ENCODE measurements at places on chromosomes 4 and X. TPM values are rescaled to one million over a fixed set of nuclear protein-coding genes. Genes with fewer than 3 reads are reported as not detected.

- no peak overlapping the region for H3K27ac ChIP-seq
- H3K27me3 ChIP-seq = no peaks in the 10 kb centered on the region
- no peak for DNase-seq
Observed at GRCh38 chr4:4775493-4776004, 83.9 kb upstream of the MSX1 start.

GRCh38 chr4:108060164-108060563 lies 70.5 kb downstream of the HADH start:
- H3K27me3 ChIP-seq = no peaks in the 10 kb centered on the region
- H3K4me3 ChIP-seq = no peak overlapping the region
- no peaks in the 10 kb centered on the region for H3K36me3 ChIP-seq
- DNase-seq = no peak
- H3K4me1 ChIP-seq = no peaks in the 10 kb centered on the region

- DNase-seq = no peak
- H3K36me3 ChIP-seq = no peaks in the 10 kb centered on the region
- H3K27me3 ChIP-seq = no peaks in the 10 kb centered on the region
- H3K4me3 ChIP-seq = no peak overlapping the region
Observed at GRCh38 chr4:119823045-119823444, 194.4 kb upstream of the PDE5A start.

GRCh38 chrX:72270316-72270866 lies 6.7 kb downstream of the RPS4X start:
- no peak overlapping the region for H3K27ac ChIP-seq
- DNase-seq = no peak
- H3K4me1 ChIP-seq = no peaks in the 10 kb centered on the region
- no peak overlapping the region for H3K4me3 ChIP-seq
- H3K36me3 ChIP-seq = no peaks in the 10 kb centered on the region
- H3K27me3 ChIP-seq = no peaks in the 10 kb centered on the region

DNA sequence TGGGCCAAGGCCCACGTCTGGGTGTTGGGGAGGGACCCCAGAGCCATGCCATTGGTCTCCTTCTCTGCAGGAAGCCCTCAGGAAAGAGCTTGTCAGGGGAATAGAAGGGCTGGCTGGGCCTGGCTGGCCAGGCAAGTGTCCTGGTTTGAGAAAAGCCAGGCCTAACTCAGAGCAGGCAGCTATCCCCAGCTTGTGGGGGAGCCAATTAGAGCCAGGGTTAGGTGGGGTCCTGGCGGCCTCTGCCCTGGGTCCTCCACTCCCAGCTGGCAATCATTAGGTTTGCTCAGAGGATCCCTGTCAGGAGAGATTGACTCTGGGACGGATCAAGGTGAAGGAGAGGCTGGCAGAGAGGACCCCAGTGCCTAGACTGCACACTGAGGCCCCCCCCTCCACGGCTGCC lies 64.8 kb downstream of the PJA1 start:
- no peaks in the 10 kb centered on the region for H3K36me3 ChIP-seq
- no peak for DNase-seq
- no peaks in the 10 kb centered on the region for H3K27me3 ChIP-seq
- H3K4me3 ChIP-seq = no peak overlapping the region

GRCh38 chr4:62912531-62912930 lies 1496.7 kb downstream of the TECRL start:
- DNase-seq = no peak
- H3K4me3 ChIP-seq = no peak overlapping the region
- H3K4me1 ChIP-seq = no peaks in the 10 kb centered on the region
- H3K27ac ChIP-seq = no peak overlapping the region
- no peaks in the 10 kb centered on the region for H3K36me3 ChIP-seq

- no peaks in the 10 kb centered on the region for H3K27me3 ChIP-seq
- no peaks in the 10 kb centered on the region for H3K4me1 ChIP-seq
- no peak for DNase-seq
- H3K27ac ChIP-seq = no peak overlapping the region
- no peaks in the 10 kb centered on the region for H3K36me3 ChIP-seq
Observed at GRCh38 chr4:16626945-16627344, 271.5 kb downstream of the LDB2 start.

DNA sequence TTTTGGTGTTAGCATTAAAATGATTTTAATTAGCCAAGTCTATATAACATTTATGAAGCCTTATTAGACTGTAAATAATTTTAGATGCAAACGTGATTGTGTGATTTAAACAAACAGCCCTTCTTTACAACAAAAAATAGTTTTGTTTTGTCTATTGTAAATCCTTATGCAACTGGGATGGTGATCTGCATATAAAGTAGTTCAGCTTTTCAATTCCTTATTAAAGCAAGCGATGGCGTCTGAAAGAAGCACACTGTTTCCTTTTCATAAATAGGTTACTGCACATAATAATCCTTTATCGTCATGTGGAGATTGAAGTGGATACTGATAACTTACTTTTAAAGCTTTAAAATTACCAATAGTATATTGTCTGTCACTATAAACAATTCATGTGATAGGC lies 8.8 kb downstream of the SLITRK2 start:
- H3K4me3 ChIP-seq = no peak overlapping the region
- no peak for DNase-seq
- H3K27ac ChIP-seq = no peak overlapping the region

DNA sequence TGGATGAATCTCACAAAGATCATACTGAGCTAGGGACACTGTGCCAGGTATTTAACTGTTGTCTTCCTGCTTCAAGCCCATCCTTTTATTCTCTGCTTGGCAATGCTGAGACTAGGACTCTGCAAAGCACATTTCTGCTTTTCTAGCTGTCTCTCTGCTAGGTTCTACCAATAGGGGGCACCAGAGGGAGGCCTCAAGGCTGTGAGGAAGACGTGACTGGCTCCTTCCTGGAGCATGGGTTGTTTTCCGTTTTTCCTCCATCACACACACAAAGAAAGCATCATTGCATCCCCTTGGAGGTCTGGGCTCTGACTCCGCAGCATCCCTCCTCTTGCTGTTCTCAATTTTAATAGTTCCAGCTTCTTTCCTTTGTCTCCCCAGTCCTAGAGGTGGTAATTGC lies 10.9 kb upstream of the DCTD start:
- no peak for DNase-seq
- H3K36me3 ChIP-seq = no peaks in the 10 kb centered on the region
- H3K27ac ChIP-seq = no peak overlapping the region
- H3K4me3 ChIP-seq = no peak overlapping the region

DNA sequence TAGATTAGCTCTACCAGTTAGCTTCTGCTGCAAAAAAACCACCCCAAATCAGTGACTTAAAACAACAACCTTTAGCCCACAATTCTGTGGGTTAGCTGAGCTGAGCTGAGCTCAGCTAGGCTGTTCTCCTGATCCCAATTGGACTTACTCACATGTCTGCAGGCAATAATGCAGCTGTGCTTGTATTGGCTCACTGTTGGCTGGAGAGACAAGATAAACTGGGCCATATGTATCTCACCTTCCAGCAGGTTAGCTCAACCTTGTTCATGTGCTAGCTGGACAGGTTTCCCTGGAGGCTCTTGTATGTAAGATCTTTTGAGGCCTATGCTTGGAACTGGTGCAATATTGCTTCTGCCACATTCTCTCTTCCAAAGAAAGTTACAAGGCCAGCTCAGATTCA lies 261.5 kb upstream of the ADGRL3 start:
- no peak for DNase-seq
- H3K4me1 ChIP-seq = no peaks in the 10 kb centered on the region
- H3K27me3 ChIP-seq = no peaks in the 10 kb centered on the region
- H3K36me3 ChIP-seq = no peaks in the 10 kb centered on the region
- no peak overlapping the region for H3K27ac ChIP-seq

DNA sequence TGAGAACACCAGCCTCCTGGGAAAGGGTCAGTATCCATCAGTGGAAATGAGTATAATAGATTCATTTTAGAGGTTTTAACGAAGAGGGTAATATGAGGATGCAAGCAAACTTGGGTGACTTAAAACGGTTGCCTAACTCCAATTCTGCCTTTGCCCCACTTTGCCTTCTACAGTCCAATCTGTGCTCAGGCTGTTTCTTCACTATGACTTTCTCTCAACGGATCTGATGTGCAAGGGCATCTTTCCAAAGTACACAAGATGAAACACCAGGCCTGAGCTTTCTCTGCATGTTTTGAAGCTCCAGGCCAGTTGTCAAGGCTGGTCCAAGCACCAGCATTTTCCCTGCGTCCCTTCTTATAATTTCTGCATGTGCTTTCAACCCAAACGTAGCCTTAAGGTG lies 68.0 kb upstream of the TMEM164 start:
- no peaks in the 10 kb centered on the region for H3K27me3 ChIP-seq
- H3K36me3 ChIP-seq = no peaks in the 10 kb centered on the region
- no peak overlapping the region for H3K4me3 ChIP-seq
- H3K4me1 ChIP-seq = no peaks in the 10 kb centered on the region

- no peak overlapping the region for H3K4me3 ChIP-seq
- H3K4me1 ChIP-seq = no peaks in the 10 kb centered on the region
- DNase-seq = no peak
- no peaks in the 10 kb centered on the region for H3K27me3 ChIP-seq
Observed at GRCh38 chrX:22323541-22323940, 50.8 kb downstream of the CBLL2 start.

GRCh38 chr4:138235419-138235952 lies 6.7 kb downstream of the SLC7A11 start:
- DNase-seq = no peak
- H3K4me1 ChIP-seq = no peaks in the 10 kb centered on the region
- H3K4me3 ChIP-seq = no peak overlapping the region
- H3K36me3 ChIP-seq = no peaks in the 10 kb centered on the region

GRCh38 chr4:176979416-176979815 lies 186.7 kb upstream of the VEGFC start:
- no peaks in the 10 kb centered on the region for H3K27me3 ChIP-seq
- no peak for DNase-seq
- H3K4me3 ChIP-seq = no peak overlapping the region
- no peaks in the 10 kb centered on the region for H3K4me1 ChIP-seq
- no peaks in the 10 kb centered on the region for H3K36me3 ChIP-seq

DNA sequence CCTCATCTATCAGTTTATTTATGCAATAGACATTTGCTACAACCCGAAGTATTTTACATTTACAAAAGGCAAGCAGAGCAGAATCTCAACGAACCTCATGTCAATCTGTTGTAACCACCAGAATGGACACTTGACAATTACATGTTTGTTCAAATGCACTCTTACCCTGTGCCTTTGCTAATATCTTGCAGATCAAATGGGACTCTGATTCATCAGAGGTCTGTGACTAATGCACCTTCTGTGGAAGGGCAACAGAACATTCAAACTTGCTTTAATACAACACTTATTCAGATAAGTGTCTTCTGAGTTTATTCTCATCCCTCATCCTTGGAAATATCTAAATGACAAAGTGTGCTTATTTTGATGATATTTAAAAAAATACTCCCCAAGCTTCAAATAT lies 644.7 kb upstream of the PCDH10 start:
- no peaks in the 10 kb centered on the region for H3K27me3 ChIP-seq
- no peak overlapping the region for H3K4me3 ChIP-seq
- H3K27ac ChIP-seq = no peak overlapping the region
- no peaks in the 10 kb centered on the region for H3K36me3 ChIP-seq

GRCh38 chr4:82989575-82990429 lies 20.8 kb downstream of the LIN54 start:
- no peaks in the 10 kb centered on the region for H3K36me3 ChIP-seq
- H3K4me1 ChIP-seq = no peaks in the 10 kb centered on the region
- H3K27ac ChIP-seq = no peak overlapping the region

DNA sequence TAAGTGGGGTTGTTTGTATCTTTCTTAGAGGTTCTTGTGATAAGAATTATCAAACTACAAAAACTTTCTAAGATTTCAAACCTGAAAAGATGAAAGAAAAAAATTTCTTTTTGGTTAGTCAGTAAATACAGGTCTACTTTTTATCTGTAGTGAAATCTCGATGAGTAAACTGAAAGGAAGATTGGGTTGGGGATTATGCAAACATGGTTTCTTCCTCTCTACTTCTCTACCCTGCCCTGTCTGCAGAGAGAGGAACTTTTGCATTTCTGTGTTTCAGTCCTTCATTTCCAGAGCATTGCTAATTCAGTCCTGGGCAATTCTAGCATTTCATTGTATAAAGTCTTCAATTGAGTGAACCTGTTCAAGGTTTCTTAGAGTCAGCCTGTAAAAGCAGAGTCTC lies 51.6 kb upstream of the IL2 start:
- DNase-seq = no peak
- no peaks in the 10 kb centered on the region for H3K4me1 ChIP-seq
- no peaks in the 10 kb centered on the region for H3K27me3 ChIP-seq
- H3K36me3 ChIP-seq = no peaks in the 10 kb centered on the region
- H3K4me3 ChIP-seq = no peak overlapping the region
- H3K27ac ChIP-seq = no peak overlapping the region

DNA sequence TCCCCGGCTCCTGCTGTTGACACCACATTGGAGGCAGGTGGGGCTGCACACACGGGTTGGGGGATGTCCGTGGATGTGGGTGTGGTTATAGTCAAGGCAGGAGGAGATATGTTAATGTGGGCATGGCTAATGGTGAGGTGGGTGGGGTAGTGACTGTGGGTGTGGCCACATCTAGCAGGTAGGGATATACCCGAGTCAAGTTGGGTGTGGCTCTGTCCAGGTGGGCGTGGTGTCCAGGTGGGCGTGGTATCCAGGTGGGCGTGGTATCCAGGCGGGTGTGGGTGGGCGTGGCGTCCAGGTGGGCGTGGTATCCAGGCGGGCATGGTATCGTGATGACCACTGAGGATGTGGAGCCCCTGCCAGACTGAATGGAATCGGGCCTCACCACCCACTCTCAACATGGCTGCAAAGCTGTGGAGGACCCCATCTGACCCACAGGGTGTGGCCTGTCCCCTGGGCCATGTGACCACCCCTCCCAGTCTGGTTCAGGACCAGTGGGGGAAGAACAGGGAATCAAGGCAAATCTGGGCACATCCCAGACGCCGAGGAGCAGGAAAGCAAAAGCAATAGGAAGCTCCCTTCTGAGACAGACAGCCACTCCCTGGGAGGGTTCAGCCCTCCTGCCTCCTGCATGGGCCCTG lies 21.0 kb downstream of the MAN2B2 start:
- no peak overlapping the region for H3K4me3 ChIP-seq
- no peaks in the 10 kb centered on the region for H3K4me1 ChIP-seq
- no peak overlapping the region for H3K27ac ChIP-seq
- no peak for DNase-seq
- H3K27me3 ChIP-seq = no peaks in the 10 kb centered on the region

GRCh38 chrX:46354481-46354880 lies 190.7 kb downstream of the ZNF674 start:
- no peaks in the 10 kb centered on the region for H3K27me3 ChIP-seq
- no peak for DNase-seq
- no peaks in the 10 kb centered on the region for H3K4me1 ChIP-seq
- H3K4me3 ChIP-seq = no peak overlapping the region

GRCh38 chr4:8639021-8639420 lies 46.5 kb downstream of the CPZ start:
- no peak overlapping the region for H3K27ac ChIP-seq
- no peaks in the 10 kb centered on the region for H3K36me3 ChIP-seq
- no peak for DNase-seq
- H3K27me3 ChIP-seq = no peaks in the 10 kb centered on the region
- no peaks in the 10 kb centered on the region for H3K4me1 ChIP-seq

The CLNK gene
- not detected for total RNA-seq

The HTN3 gene
- total RNA-seq = not detected

The CENPI gene
- total RNA-seq = 0.66 TPM

The DMP1 gene
- total RNA-seq = not detected

The BTK gene
- total RNA-seq = 1.5 TPM

The XKRX gene
- total RNA-seq = not detected

The PARM1 gene
- 10.6 TPM for total RNA-seq

Measured in gastrocnemius medialis (tissue), 4 donors.